ENCODE measurements at places on chromosomes 13 and 19.

GRCh38 chr13:101453784-101454201, 1.3 kb downstream of the ITGBL1 start:
- DNase-seq: no peak

GRCh38 chr13:74217811-74218210, 83.6 kb upstream of the KLF12 start:
- DNase-seq: no peak

DNA sequence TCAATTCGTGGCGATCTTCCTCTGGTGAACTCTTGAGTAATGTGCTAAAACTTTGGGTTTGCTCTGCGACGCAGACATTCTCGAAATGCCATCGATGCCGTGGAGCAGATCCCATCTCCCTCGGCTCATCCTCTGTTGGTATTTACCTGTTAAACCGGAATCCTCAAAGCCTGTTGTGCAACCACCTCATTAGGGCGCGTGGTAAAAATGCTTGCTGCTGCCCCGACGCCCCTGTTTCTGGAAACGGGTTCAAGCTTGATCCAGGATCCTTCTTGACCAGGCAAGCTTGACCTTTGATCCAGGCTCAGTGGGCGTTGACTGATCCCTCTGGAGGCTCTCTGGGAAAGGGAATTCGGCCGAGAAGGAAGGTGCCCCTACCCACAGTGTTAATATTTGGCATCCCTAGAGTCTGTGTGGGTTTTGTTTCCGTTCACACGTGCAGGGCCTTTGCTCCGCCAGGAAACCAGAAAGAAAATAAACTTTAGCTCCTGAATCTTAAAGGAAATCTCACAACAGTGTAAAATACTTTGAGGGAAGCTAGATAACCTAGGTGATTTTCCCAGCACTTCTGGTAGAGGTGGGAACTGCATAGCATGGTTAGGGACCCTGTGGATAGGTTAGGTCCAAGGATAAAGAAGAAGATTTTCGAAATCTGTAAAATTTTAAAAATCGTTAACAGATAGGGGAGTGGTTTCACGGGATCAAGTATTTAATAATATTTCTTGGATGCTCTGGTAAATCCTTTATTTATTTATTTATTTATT, 1.1 kb downstream of the LSM14A start:
- no peak for DNase-seq

DNA sequence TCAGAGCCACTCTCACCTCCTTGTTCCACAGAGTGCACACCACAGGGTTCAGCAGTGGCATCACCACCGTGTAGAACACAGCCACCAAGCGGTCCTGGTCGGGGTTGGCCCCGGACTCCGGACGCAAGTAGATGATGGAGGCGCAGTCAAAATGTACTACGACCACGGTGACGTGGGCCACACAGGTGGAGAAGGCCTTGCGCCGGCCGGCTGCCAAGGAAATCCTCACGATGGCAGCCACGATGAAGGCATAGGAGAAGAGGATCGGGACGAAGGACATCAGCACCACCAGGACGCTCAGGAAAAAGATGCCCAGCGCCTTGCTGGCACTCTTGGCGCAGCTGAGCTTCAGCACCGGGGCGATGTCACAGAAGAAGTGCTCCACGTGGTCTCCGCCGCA, 33.9 kb downstream of the SYDE1 start:
- no peak for DNase-seq

DNA sequence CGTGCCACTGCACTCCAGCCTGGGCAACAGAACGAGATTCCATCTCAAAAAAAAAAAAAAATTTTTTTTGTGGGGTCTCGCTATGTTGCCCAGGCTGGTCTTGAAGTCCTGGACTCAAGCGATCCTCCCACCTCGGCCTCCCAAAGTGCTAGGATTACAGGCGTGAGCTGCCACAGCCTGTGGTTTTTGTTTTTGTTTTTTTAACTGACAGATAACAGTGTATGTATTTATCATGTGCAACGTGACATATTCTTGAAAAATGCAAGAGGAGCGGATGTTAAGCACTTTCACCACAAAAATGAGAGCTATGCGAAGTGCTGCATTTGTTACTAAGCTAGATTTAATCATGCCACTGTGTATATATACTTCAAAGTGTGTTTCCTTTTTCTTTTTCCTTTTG, 49.0 kb downstream of the ARHGEF18 start:
- no peak for DNase-seq

GRCh38 chr13:55761986-55762385, 1378.7 kb upstream of the PRR20A start:
- no peak for DNase-seq

DNA sequence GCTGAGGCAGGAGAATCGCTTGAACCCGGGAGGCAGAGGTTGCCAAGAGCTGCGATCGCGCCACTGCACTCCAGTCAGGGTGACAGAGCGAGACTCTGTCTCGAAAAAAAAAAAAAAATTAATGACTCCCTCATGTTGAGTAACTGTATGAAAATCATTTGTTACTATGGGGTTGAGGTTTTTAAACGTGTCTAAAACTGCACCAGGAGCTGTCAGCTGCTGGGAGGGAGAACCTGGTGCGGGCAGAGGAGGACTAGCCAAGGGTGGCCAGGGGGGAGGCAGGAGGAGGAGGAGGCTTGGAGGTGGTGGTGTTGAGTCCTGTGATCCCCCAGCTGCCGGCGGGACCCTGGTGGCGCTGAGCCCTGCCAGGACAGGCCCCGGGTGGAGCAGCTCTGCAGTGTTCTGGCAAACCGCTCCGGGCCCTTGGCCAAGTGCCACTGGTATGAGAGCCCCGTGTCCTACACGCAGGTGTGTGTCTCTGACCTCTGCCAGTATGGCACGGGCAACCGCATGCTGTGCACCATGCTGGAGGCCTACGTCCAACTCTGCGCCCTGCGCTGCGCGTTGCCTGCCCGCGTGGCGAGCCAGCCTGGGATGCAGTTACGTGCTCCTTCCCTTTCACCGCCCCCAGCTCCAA, 17.1 kb upstream of the FXYD3 start:
- no peak for DNase-seq

DNA sequence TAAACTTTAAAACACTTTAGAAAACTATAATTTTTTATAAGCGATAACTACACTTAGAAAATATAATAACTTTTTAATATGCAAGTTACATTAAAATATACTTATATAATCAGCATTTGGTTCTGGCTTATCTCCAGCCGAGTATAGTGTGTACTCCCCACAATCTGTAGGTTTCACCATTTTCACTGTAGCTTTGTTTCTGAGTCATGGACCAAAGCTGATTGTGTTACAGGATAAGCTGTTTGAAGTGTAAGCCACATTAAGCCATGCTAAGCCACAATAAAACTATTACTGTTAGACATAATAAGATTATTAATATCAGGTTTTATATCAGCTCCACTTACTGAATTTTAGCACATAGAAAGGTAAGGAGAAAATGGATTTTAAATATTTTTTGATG, 43.8 kb downstream of the CCDC122 start:
- DNase-seq: no peak

- no peak for DNase-seq
These were observed 15.0 kb upstream of the TMPRSS9 start for GRCh38 chr19:2345076-2345475.

GRCh38 chr19:11373885-11374432, 507 bp upstream of the SWSAP1 start:
- no peak for DNase-seq

DNA sequence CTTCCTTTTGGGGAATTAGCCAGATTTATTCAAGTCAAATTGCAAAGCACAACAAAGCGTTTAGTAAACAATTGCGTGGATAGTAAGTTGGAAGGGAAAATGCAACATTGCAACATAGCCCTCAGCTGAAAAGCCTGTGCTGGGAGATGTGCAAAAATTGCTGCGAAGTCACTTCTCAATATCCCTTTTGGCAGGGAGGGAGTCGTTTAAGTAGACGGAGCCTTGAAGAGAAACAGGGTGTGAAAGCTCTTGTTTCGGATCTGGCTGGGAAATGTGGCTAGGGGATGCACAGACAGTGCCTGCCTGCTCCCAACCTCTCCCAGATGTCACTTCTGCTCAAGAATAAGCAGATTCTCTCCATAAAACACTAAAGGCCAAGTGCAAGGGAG, 56.8 kb downstream of the SLC7A1 start:
- DNase-seq: no peak

DNA sequence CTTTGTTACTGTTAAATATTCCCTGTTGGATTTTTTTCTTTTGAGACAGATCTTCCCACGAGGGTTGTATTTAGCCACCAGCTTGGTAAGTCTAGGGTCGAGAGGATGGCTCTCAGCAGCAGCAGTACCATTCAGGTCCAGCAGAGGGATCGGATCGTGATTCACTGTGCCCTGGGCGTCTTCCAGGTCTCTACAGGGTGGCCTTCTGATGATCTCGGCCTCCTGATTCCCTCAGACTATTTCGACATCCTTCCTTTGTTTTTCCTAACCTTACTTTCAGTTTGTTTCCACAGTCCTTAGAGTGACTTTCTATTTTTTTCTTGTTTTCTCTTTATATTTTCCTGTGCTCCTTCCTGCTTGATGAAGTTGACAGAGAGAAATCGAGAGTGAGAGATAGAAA, 1436.9 kb downstream of the UQCRFS1 start:
- no peak for DNase-seq

DNA sequence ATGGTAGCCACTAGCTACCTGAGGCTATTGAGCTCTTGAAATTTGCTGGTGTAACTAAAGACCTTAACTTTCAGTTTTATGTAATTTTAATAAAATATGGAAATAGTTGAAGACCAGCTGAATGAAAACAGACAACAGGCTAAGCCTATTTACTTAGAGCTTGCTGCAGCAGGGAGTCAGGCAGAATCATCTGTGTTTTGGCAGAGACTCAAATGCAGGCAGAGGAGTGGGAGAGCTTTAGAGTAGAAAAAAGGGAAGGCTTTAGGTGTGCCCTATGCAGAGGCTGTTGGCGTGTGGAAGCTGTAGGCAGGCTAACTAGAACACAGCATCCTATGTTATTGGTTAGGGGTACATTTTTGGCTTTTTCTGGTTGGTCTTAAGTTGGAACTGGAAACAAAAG, 304.9 kb upstream of the NBEA start:
- DNase-seq: no peak

- DNase-seq: no peak
These were observed 28.0 kb downstream of the SPRY2 start for GRCh38 chr13:80312967-80313366.

- DNase-seq: no peak
These were observed 141.3 kb upstream of the FBXL3 start for GRCh38 chr13:77168237-77168636.

DNA sequence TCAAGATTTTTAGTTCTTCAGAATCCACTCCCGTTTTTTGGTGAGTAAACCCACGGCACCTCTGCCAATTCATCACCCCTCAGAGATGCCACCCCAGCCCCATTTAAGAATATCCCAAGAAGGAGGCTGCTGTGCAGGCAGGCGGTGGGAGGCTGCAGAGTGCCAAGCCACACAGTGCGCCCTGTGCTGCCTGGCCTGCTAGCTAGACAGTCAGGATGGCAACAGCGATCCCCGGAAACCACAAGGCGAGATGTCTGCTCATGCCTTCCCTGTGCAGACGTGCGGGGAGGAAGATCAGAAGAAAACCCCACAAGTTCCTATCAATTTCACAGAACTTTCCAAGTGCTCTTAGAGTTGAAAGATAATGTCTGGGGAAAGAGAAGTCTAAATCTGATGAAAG, 64.8 kb upstream of the GPR183 start:
- DNase-seq: no peak

DNA sequence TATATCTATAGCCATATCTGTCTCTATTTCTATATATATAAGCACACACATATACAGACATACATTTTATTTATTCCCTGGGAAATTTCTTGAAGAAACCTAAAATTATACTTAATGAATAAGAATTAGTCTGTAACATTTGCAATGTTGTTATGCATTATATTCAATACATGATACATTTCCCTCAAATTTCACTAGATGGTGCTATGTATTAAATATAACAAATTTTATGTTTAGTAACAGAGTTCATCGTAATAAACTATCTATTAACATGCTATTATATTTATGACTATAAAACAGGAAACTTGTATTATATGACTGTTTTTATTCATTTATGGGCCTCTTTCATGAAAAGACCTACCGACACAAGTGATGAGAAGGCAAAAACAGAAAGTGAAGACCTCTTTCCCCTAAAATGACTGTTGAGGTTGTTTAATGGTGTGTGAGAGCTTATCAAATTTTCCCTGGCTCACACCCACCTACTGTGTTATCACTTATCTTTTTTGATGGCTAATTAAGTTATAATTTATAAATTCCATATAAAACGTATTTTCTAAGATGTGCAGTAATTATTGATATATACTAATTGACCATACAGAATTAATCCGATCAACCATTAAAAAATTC, 881.9 kb downstream of the SLITRK6 start:
- no peak for DNase-seq

DNA sequence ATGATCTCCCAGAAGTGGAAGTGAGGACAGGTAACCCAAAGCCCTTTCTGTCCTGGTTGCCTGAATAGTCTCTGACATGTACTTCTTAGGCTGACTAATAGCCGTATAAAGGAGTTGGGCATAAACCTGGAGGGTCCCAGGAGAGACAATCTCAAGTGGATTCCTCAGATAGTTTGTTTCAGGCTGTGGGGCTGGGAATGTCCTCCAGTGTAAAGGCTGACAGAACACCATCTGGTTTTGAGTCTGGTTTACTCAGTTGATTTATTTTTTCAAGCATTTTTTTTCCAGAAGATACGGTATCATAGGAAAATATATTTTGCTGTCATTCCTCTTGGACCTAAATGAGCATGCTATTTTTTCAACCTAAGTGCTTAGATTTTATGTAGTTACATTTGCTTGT, 15.2 kb downstream of the HTR2A start:
- no peak for DNase-seq

GRCh38 chr19:23789246-23789645, 30.6 kb upstream of the ZNF681 start:
- no peak for DNase-seq

GRCh38 chr13:37599519-37599918, 951 bp upstream of the POSTN start:
- DNase-seq: no peak

- DNase-seq: no peak
These were observed 107.8 kb downstream of the KCNRG start for GRCh38 chr13:50123002-50123401.

- DNase-seq: no peak
These were observed 67.2 kb downstream of the HSPH1 start for GRCh38 chr13:31094331-31095015.

GRCh38 chr13:110266983-110267382, 40.0 kb downstream of the COL4A1 start:
- no peak for DNase-seq

- DNase-seq: no peak
These were observed 11.0 kb downstream of the PLEKHG2 start for GRCh38 chr19:39423258-39424086.

GRCh38 chr19:55617426-55617825, 6.9 kb downstream of the ZNF784 start:
- DNase-seq: no peak

- no peak for DNase-seq
These were observed 1.3 kb downstream of the ADPRHL1 start for GRCh38 chr13:113451951-113452421.

GRCh38 chr19:37572203-37572602, 22.4 kb downstream of the ZNF571 start:
- no peak for DNase-seq

- no peak for DNase-seq
These were observed 146.2 kb downstream of the SHISA2 start for GRCh38 chr13:25905611-25906010.

GRCh38 chr13:37379841-37380240, 218.7 kb downstream of the POSTN start:
- no peak for DNase-seq

- DNase-seq: no peak
These were observed 110.1 kb downstream of the FGF14 start for GRCh38 chr13:102291587-102292218.

GRCh38 chr19:41555748-41556147, 20.2 kb upstream of the CEACAM21 start:
- DNase-seq: no peak

- peak; percentile 91 for DNase-seq
These were observed 437 bp downstream of the SMARCA4 start for GRCh38 chr19:10961073-10961860.
